AG20443 (cell line): ENCODE measurements at places on chromosomes 7 and 10.

DNA sequence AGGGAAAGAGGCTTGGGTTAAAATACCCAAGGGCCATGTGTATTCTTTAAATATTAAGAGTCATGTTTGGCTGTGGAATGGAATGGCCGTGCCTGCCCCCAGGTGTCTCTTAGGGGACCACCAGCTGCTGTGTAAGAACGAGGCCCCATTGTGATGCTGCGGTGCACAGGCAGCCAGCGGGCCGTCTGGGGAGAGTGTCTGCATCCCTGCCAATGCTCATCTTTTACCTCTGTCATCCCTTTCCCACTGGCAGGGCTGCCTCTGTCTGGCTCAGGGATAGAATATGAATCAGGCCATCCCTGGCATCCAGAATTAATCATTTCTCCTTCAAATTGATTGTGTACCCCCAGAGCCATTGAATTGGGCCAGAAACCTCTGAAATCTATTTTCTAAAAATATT, 137.8 kb upstream of the GALNT17 start:
- DNase-seq, result no peak

DNA sequence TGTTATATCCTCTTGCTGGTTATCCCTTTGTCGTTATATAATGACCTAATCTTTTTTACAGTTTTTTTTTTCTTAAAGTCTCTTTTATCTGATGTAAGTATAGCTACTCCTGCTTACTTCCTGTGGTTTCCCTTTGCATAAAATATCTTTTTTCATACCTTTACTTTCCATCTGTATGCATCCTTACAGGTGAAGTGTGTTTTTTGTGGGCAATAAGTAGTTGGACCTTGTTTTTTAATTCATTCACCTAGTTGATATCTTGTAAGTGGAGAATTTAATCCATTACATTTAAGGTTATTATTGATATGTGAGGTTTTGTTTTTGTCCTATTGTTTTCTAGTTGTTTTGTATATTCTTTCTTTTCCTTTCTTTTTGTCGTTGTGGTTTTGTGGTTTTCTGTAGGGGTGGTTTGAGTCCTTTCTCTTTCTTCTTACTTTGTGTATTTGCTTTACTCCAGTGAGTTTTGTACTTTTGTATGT, 168.6 kb downstream of the MLLT10 start:
- no peak for DNase-seq

- no peak for DNase-seq
Observed at GRCh38 chr10:16184906-16185305, 251.9 kb upstream of the PTER start.

GRCh38 chr7:13153742-13154141, 466.3 kb downstream of the ARL4A start:
- DNase-seq, result no peak

DNA sequence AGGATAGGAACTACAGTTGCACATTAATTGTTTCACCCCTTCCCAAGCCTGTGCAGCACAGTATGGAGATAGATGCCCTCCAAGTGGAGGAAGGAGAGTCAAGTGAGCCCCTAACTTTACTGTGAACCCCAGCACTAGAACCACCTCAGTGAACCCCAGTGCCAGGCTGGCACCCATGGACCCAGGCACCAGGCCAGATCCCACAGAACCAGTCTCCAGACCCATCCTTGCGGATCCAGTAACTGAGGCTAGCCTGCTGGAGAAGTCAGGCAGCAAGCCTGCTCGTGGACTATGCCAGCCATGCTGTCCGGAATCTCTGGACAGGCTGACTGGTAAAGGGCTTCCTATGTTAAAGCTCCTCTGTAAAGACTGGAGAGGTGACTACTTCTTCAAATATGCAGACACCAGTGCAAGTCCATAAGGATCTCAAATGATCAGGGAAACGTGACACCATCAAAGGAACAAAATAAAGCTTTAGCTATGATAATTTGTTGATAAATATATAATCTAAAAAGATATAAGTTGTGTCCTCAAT, 27.7 kb downstream of the SHOC2 start:
- DNase-seq, result no peak

DNA sequence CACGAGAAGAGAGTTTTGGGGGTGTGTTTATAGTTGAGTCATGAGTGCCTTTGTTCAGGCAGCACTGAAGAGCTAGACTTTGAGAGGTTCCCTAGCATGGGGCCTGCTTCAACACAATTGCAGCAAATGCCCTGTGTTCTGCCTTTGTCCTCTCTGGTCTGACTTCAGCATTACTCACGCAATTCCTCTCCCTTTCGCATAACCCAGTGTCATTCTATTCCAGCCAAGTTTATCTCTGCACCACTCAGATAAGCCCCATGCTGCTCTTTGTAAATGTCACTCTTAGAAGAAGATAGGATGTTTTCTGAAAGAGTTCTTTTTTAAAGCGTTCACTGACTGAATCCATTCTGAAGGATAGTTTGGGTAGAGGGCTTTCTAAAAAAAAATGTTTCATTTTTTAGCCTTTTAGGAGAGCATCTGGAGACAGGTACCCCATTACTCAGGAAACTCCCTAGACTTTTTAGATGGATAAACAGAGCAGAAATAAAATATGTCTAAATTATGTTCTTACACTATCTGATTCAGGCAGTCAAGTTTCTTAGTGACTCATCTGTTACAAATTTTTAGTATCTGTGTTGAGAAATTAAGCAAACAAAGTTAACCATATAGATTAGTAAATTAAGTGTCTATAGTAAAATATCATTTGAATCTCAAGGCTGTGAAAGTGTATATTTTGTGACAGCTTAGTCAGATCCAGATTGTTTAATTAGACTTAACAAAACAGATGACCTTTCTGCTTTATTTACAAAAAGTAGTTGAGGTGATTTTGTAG, 318.5 kb downstream of the GPR158 start:
- DNase-seq, result no peak

- no peak for DNase-seq
Observed at GRCh38 chr7:131829947-131830558, 273.6 kb upstream of the PODXL start.

GRCh38 chr7:149714910-149715471, 58.4 kb downstream of the ZNF467 start:
- DNase-seq, result no peak

GRCh38 chr7:52151559-52151958, 835.0 kb upstream of the COBL start:
- DNase-seq, result no peak

GRCh38 chr7:8982338-8982992, 549.1 kb downstream of the NXPH1 start:
- no peak for DNase-seq

DNA sequence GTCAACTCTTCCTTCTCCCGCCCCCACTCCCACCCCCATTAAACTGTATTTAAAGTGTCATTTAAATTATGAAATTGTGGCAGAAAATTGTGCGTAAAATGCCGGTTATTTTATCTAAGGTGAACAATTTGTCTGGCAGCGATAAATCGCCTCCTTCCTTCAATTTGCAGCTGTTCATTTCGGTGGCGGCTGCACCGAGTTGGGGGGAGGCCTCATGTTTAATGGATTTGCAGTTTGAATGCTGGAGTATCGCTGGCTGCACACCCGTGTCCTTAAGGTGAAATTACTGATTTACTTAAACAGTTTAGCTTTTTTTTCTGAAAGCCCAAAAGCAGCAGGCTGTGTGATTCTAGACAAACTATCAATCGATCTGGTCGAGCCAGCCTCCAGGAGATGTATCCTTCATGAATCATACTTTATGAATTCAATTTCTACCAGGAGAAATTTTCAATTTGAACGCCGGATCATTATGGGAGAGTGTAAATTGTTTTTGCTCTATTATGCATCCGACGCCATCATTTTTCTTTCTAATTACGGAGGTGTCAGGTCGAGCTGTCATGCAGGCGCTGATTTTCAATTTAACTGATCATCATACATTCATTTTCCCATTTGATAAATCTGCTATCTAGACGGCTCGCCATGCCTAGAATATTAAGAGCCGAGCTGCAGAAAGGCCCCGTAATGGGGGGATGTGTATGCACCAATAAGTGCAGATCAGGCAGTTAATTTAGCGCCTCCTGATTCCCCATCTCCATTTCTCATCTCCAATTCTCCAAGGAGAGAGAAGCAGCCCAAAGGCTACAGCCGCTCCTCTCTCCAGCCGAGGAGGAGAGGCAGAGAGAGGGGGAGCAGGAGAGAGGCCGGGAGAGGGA, 6.5 kb downstream of the UNCX start:
- no peak for DNase-seq

DNA sequence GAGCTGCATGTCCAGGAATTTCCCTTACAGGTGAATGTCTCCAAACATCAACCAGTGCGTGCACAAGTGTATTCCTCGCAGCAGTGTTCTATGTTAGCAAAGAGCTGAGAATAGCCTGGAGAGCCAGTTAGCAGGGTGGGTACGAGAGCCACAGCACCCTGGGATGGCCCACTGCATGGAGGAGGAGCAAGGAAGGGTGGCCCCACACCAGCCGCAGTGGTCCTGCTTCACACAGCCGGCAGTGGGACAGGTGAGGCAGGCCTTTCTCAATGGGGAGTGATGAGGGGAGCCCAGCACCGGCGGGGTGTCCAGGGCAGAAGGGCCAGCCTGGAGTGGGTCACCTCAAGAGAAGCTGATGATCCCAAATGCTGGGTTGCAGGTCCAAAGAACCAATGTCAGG, 240.7 kb downstream of the TCERG1L start:
- DNase-seq, result no peak

DNA sequence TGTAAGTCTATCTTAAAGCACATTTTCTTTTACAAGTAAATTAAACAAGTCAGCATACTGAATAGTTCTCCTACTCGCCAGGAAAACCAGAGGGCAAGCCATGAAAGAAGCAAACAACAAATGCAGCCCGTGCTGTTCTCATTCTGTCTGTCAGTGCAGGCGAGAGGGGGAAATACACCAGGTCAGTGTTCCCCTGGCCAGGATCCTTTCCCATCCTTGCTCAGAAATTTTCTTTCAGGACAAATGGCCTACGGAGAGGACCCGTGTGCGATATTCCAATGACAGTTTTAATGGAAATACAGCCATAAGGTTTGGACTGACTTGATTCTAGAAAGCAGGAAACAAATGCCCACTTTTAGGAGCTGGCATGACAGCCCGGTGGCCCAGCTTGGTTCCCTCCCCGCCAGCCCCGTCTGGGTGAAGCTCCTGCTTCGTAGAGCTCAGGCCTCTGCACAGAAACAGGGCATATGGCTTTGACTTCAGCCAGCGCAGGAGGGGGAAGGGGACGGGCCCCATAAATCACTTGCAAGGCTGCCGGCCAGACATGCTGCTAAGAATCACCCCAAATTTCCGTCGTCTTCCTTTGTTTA, 67.8 kb downstream of the FRMD4A start:
- DNase-seq, result no peak

DNA sequence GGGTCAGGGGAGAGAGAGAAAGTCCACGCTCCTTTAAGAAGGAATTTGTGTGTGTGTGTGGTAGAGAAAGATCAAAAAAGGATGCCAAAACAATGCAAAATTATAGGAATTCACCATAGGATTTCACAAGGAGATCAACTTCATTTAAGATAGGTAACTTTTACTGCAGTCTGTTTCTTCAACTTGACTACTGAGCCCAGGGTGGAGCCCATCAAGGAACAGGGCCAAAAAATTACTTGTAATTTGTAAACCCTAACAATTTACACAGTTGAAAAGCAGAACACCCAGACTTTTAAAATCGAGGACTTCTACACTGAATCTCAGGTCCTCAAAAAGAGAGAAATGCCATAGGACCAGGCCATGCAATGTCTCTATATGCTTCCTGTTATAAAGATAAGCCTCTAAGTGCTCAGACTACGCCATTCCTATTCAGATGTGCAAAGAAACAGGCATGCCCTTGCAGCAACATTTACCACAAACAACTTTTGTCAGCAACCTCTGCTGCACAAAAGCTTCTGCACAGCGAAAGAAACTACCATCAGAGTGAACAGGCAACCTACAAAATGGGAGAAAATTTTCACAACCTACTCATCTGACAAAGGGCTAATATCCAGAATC, 10.6 kb upstream of the GIMAP4 start:
- DNase-seq, result no peak

DNA sequence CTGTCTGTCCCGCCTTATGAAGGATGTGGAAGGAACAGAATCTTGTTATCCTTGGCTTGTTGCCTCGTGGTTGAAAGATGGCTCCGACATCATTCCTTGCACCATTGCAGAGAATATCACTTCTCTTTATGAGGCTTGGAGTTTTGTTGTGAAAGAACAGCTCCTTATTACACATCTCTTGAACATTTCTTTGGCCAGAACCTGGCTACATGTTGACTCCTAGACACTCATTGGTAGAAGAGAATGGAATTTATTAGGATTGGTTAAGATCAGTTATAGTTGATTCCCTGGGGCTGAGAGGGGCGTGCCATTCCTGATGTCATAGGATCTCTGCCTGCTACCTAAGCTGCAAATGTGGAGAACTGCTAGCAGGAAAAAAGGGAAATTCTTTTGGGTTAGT, 180.5 kb upstream of the CTBP2 start:
- no peak for DNase-seq

DNA sequence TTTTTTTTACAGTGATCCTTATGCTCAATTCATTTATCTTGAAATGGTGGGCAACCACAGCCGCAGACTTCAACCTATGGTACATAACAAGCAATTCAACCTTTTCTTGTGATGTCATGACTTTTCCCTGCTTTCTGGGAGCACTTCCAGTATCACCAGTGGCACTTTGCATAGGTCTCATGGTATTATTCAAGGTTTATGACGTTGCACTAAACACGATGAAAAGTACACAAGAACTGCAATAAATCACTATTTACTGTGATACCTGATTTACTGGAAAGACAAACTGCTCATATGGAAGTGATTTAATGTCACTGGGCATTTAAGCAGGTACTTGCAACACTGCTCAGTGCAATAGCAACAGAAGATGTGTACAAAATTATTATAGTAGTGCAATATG, 251.7 kb upstream of the CXCL12 start:
- no peak for DNase-seq

- no peak for DNase-seq
Observed at GRCh38 chr7:93048136-93048930, 69.4 kb downstream of the SAMD9 start.

GRCh38 chr10:88979603-88980002, 11.0 kb upstream of the FAS start:
- DNase-seq, result no peak

DNA sequence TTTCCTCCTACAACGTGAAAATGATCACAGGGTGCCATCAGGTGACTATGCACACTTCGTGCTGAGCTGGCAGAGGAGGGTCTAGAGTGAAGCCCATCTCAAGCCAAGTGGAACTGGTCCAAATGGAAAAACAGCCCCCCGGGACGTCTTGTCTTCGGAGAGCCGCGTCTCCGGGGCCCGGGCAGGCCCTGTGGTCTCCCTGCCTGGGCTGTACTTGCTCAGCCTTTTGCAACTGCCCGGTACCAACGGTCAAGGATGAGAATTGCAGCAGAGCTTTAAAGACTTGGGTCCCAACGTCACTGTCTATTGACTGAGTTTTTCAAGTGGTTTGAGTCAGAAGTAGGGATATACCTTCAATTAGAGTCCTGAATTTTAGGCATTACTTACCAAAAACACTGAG, 315.5 kb downstream of the PTPRN2 start:
- DNase-seq, result no peak

- no peak for DNase-seq
Observed at GRCh38 chr10:101609481-101609880, 21.4 kb downstream of the DPCD start.

- no peak for DNase-seq
Observed at GRCh38 chr7:148286150-148286549, 304.4 kb upstream of the C7orf33 start.
